Activated CD4-positive, alpha-beta memory T cell treated with anti-CD3 and anti-CD28 coated beads for 36 hours (primary cell): ENCODE measurements at places on chromosomes 3 and 15. TPM values are rescaled to one million over a fixed set of nuclear protein-coding genes. Genes with fewer than 3 reads are reported as not detected.

DNA sequence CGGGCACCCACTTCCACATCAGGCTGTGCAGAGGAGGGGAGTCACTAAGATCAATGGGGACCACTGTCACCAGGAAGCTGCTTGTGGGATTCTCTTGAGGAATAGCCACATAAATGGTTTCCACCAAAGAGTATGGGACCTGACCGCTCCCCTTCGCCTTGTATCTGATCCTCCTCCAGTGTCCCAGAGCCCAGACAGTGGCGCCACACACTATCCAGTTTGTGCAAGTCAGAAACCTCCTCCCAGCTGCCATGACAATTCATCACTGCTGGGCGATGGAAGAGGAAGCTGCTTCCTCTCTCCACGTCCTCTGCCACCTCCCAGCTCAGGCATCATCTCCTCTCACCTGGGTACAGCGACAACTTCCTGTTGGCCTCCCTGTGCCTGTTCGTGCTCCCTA is 147.5 kb downstream of the ALDH1A2 start:
- no peaks in the 10 kb centered on the region for H3K4me1 ChIP-seq
- H3K27me3 ChIP-seq: peaks cover 5% of the 10 kb centered on the region
- H3K4me3 ChIP-seq: no peak overlapping the region
- no peak overlapping the region for H3K27ac ChIP-seq

The TM4SF18 gene
- not detected for total RNA-seq

DNA sequence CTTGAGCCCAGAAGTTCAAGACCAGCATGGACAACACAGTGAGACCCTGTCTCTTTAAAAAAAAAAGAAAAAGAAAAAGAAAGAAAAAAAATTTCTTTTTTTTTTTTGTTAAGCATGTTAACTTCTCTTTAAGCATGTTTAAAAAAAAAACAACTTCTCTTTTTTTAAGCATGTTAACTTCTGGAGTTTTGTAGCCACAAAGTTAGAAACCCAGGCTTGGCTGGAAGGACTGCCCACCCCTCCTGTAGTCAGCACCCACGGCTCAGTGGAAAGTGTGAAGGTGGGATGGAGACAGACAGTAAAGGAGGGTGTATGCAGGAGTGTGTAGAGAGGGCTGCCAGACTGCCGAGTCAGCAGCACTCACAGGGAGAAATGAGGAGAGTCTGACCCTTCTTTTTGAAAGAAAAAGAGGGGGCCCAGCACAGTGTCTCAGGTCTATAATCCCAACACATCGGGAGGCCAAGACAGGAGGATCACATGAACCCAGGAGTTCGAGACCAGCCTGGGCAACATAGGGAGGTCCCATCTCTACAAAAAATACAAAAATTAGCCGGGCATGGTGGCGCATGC is 33.2 kb downstream of the GOLGA8S start:
- no peak overlapping the region for H3K27ac ChIP-seq
- DNase-seq: no peak
- no peaks in the 10 kb centered on the region for H3K36me3 ChIP-seq
- H3K4me3 ChIP-seq: no peak overlapping the region
- H3K27me3 ChIP-seq: peaks cover 4% of the 10 kb centered on the region
- no peaks in the 10 kb centered on the region for H3K4me1 ChIP-seq

- peak overlapping the region; percentile 92 for H3K4me3 ChIP-seq
- no peak overlapping the region for H3K27ac ChIP-seq
- peaks cover 28% of the 10 kb centered on the region for H3K36me3 ChIP-seq
- no peaks in the 10 kb centered on the region for H3K27me3 ChIP-seq
- peaks cover 19% of the 10 kb centered on the region for H3K4me1 ChIP-seq
Observed at GRCh38 chr3:50290161-50290641, 2.0 kb downstream of the IFRD2 start.

The TICRR gene
- 18.0 TPM for total RNA-seq

DNA sequence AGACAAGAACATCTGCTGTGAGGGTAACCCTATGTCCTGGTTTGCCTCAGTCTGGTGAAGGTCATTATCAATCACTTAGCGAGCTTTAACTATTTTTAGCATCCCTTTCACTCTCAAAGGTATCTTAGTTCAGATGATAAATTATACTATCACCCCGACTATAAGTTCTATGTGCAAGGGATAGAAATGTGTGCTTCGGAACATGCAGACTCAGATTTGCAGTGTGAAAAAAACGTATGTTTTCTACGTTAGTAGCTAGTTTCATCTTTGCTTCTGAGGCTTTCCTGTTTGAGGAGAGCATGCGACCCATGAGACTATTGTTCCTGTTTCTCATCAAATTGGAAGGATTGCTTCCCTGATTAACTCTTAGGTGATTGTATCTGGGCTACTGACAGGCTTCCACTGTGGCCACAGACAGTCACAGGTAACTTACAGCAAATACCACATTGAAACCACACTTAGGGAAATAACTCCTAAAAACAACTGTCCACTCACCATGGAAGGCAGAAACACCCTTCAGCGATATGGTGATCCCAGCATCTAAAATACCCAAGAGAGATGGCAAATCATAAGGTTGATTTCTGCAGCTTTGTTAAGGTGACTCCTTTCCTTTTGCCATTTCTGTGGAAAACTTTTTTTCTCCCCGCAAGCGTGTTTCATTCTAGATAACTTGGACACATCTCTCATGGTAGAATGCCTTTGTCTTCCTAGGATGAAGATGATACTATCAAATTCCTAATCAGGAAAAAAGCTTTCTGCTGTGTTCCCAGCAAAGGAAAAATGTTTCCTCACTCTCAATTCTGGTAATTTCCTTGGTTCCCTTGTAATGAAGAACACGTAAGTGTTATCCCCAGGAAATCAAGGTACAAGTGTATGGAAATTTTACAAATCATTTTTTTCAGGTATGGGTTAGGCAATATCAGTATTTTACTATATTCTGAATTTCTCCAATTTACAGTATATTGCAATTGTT is 5.2 kb downstream of the GCSAM start:
- H3K27ac ChIP-seq: peak overlapping the region; percentile 88
- peaks cover 23% of the 10 kb centered on the region for H3K36me3 ChIP-seq
- H3K4me1 ChIP-seq: peaks cover 71% of the 10 kb centered on the region
- H3K4me3 ChIP-seq: peak overlapping the region; percentile 51
- no peaks in the 10 kb centered on the region for H3K27me3 ChIP-seq

The CFAP100 gene
- not detected for total RNA-seq

The NAALADL2 gene
- not detected for total RNA-seq

GRCh38 chr3:14929310-14930074 is 17.9 kb upstream of the NR2C2 start:
- DNase-seq: no peak
- H3K27ac ChIP-seq: no peak overlapping the region
- no peaks in the 10 kb centered on the region for H3K27me3 ChIP-seq
- no peaks in the 10 kb centered on the region for H3K36me3 ChIP-seq

DNA sequence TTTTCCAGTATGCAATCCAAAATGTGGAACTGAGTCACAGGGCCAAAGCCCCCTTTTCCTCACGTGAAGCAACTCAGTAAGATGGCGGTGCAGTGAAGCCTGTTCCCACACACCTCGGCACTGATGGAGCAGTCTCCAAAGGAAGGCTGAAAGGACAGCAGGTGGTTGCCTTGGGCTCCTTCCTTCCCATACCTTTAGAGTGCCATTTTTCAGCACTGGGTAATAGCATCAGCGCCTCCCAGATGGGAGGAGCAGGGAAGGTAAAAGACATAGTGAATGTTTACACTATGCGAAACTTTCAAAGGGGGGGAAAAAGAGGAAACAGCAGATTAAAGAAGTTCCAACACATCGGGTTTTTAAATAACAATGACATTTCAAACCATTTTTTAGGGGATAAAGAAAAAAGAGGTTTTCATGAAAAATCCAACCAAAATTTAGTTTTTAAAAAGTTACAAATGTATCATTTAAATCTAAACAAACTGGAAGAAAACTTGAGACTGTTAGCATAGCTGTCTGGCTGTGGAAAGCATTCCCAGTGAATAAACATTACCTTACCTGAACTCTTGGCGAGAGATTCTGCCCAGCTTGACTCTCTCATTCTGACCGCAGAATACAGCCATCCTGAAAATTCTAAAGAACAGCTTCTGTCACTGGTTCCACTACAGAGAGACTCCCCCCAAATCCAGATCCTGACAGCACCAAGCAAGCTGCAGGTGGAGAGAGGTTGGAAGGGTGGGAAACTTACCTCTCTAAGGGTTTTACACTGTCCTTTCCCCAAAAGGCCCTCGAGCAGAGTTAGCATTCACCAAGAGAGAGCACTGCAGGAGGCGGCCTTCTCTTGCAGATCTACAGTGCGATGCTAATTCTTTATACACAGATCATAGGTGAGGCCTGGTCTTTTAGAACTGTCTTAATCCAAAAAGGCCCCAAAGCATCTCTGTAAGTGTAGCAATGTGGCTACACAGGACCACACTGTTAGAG is 32.6 kb downstream of the ABCC5 start:
- H3K4me3 ChIP-seq: no peak overlapping the region
- peaks cover 25% of the 10 kb centered on the region for H3K36me3 ChIP-seq
- H3K27ac ChIP-seq: no peak overlapping the region
- no peaks in the 10 kb centered on the region for H3K27me3 ChIP-seq

- H3K36me3 ChIP-seq: no peaks in the 10 kb centered on the region
- no peak for DNase-seq
- no peak overlapping the region for H3K27ac ChIP-seq
Observed at GRCh38 chr3:193852901-193853300, 259.9 kb downstream of the OPA1 start.

GRCh38 chr3:14133188-14133800 is 8.4 kb downstream of the TMEM43 start:
- DNase-seq: no peak
- H3K36me3 ChIP-seq: peaks cover 53% of the 10 kb centered on the region
- H3K4me1 ChIP-seq: peaks cover 9% of the 10 kb centered on the region
- no peaks in the 10 kb centered on the region for H3K27me3 ChIP-seq

The ARGFX gene
- total RNA-seq: not detected

GRCh38 chr15:39752991-39753390 is 29.6 kb downstream of the FSIP1 start:
- peaks cover 8% of the 10 kb centered on the region for H3K27me3 ChIP-seq
- no peak overlapping the region for H3K4me3 ChIP-seq
- H3K36me3 ChIP-seq: no peaks in the 10 kb centered on the region
- H3K27ac ChIP-seq: no peak overlapping the region

GRCh38 chr15:74184582-74185091 is 11.1 kb downstream of the ISLR start:
- H3K27ac ChIP-seq: no peak overlapping the region
- H3K27me3 ChIP-seq: no peaks in the 10 kb centered on the region
- H3K36me3 ChIP-seq: no peaks in the 10 kb centered on the region
- peak; percentile 36 for DNase-seq
- no peak overlapping the region for H3K4me3 ChIP-seq
- H3K4me1 ChIP-seq: no peaks in the 10 kb centered on the region

DNA sequence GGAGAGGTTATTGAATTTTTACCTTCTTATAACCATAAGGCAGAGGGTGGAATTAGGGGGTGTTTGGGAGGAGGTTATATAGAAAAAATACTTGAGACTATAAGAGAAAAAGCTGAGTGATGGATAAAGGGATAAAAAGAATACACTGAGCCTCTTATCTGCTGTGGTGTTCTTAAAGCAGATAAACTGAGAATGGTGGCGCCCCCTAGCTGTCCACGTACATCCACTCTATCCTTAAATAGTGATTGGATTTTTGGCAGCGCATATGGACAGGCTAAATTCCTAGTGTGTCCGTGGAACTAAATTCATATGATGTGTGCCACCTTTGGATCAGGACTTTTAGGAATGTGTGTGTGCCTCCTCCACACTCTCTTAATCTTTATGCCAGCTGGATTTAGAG is 121.1 kb downstream of the OXSM start:
- DNase-seq: peak; percentile 61
- no peaks in the 10 kb centered on the region for H3K27me3 ChIP-seq
- no peak overlapping the region for H3K27ac ChIP-seq
- H3K4me3 ChIP-seq: no peak overlapping the region
- peaks cover 13% of the 10 kb centered on the region for H3K4me1 ChIP-seq

DNA sequence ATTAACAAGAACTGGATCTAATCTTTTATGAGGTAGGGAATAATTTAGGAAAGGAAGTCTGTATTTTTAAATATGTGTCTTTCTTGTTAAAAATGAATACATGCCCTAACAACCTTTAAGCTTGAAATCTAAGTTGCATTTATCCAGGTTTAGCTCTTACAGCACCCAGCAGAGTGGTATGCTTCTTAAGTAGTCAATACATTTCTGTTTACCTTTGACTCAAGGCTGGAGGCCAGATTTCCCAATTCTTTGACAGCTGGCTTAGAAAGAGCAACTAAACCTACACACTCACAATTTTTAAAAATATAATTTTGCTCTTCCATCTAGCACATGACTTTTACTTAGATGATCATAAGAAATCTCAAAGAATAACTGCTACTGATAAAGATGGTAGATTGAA is 148.9 kb downstream of the DPH6 start:
- H3K27me3 ChIP-seq: no peaks in the 10 kb centered on the region
- H3K4me1 ChIP-seq: no peaks in the 10 kb centered on the region
- no peak overlapping the region for H3K27ac ChIP-seq
- H3K4me3 ChIP-seq: no peak overlapping the region

The PARP9 gene
- total RNA-seq: 38.4 TPM

GRCh38 chr3:194985031-194985578 is 285.9 kb downstream of the XXYLT1 start:
- H3K27ac ChIP-seq: no peak overlapping the region
- H3K27me3 ChIP-seq: peaks cover 7% of the 10 kb centered on the region
- H3K4me3 ChIP-seq: no peak overlapping the region
- H3K36me3 ChIP-seq: no peaks in the 10 kb centered on the region
- H3K4me1 ChIP-seq: no peaks in the 10 kb centered on the region
- no peak for DNase-seq

DNA sequence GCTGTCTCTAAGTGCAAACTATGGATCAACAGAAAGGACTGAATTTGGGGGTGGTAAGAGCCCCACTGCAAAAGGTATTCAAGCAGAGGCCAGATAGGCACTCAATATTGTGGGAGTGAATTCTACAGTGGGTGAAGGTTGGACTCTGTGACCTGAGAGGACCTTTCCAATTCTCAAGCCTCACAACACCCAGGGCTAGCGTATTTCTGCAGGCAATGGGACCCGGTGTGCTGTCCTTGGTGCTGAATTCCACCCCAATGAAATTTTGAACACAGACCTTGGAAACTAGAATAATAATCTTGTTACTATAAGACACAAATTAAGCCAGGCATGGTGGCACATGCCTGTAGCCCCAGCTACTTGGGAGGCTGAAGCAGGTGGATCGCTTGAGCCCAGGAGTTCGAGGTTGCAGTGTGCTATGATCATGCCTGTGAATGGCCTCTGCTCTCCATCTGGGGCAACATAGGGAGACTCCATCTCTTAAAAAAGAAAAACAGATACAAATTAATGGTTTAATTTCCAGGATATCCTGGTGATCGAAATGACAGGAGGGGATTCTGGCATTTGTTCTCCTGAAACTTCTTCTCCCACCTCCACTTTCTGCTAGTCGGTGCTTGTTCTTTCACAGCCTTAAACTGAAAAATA is 135.4 kb downstream of the RAB11A start:
- H3K27ac ChIP-seq: no peak overlapping the region
- H3K27me3 ChIP-seq: peaks cover 19% of the 10 kb centered on the region
- DNase-seq: peak; percentile 31
- H3K4me3 ChIP-seq: no peak overlapping the region
- H3K36me3 ChIP-seq: no peaks in the 10 kb centered on the region
